ENCODE measurements at places on chromosomes 7 and 10.

DNA sequence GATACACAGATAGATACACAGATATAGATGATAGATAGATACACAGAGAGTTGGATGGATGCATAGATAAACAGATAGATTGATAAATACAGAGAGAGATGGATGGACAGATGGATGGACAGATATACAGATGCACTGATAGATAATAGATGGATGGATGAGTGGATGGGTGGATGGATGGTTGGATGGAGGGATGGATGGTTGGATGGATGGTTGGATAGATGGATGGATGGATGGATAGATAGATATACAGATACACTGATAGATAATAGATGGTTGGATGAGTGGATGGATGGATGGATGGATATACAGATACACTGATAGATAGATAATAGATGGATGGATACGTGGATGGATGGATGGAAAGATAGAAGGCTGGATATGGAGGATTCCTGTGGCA, 290.0 kb upstream of the SHH start:
- DNase-seq: no peak

DNA sequence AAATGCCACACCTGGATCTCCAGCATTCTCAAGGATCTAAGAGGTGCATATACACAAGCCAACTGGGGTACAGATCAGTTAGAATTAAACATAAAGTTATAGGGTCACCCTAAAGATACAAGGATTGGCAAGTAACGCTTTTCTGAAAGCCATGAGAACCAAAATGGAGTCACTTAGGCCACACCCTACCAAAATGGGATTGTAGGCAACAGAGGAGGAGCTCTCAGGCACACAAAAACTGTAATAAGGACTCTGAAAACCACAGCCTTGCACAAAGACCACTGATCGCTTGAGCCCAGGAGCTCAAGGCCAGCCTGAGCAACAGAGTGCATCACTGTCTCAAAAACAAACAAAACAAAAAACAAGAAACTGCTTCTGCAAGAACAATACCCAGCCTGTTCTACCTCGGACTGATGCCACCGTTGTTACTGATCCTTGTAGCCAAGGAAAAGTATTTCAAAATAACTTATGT, 35.5 kb downstream of the SVOPL start:
- DNase-seq: no peak

GRCh38 chr10:61159253-61159652, 215.3 kb upstream of the RHOBTB1 start:
- peak; percentile 26 for DNase-seq

DNA sequence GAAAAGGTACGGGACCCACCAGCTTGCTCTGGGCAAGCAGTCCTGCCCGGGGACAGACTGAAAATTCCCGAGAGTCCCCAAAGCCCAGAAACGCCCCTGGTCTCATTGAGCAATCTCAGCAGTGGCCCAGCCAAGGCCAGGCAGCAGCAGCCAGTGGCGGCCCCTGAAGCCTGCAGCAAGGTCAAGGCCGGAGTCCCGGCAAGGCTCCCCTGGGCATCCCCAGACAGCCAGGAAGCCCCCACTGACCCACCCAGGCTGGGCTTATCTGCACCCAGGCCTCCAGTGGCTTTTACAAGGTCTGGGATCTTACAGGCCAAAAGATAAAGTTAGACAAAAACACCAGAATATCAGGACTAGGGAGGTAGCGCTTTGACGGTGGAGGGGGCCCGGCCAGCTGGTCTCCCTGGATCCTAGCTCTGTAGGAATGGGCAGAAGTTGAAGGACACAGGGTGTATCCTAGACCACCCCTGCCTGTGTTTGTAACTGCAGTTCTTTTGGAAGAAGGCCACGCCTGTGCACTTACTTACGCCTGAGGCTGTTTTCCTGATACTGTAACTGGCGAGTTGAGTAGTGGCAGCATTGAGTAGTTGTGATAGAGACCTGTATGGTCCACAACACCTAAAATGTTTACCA, 130.5 kb upstream of the NPS start:
- DNase-seq: no peak

DNA sequence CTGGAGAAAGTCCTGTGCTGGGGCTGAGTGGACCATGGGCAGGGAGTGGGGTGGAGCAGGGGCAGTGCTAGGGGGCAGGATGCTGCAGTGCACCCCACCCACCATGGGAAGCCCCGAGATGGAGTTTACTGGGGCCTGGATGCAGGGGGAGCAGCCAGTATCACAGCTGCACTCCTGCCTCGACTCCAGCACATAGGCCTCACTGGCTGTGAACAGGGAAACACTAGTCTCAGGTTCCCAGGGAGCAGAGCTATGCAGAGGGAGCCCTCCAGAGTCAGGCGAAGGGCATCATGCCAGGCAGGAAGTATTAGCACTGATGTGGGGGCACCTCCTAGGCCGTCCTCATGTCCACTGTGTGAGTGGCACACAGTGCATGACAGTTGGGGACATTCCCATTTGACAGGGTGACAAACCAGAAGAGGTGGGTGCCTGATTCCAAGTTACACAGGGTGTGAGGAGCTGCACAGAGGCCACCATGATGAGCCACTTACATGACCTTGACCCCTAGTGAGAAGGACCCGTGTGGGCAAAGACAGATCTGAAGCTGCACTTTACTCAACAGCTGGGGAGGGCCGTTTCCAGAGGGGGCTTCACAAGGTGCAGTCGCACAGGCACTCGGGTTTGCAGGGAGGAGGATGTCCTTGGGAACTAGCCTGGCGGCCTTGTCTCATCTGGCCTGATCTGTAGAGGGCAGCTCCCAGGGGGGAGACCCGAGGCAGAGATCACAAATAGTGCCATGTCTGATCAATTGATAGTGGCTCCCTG, 69.9 kb upstream of the LRRC4 start:
- no peak for DNase-seq

- peak; percentile 55 for DNase-seq
These were observed 7.2 kb downstream of the TNPO3 start for GRCh38 chr7:129047761-129048160.

DNA sequence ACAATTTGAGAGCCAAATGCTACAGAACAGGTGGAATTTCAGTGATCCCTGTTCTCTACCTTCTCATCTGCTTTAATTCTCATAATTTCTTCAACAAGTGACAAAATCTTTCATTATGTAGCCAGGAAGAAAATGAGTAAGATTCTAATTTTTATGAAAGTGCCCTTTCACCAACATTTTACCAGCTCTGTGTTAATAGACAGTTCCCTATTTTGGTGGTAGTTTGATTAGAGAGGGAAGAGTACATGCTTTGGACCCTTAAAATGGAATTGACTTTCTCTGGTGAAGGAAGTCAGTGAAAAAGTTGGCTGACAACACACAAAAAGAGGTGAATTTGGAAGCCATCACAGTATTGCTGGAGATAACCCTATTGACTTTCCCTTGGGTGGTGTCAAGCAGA, 61.7 kb downstream of the CACNB2 start:
- DNase-seq: no peak

- no peak for DNase-seq
These were observed 4.0 kb upstream of the GCK start for GRCh38 chr7:44193011-44193802.

DNA sequence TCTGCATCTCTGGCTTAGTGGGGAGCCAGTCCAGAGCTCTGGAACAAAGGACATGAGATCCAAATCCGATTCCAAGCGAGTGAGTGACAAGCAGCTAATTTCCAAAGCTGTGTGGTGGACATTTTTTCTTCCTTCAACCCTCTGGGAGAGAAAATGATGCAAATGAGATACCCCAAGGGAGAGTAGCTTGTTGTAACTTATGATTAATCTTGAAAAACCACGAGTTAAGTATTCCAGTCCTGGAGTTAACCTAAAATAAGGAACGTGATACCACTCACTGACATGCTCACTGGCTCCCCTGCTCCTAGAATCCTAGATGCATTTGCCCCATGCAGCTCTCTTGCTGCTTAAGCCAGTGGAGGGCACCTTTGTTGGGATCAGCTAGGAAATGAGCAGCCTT, 116.0 kb upstream of the HABP2 start:
- no peak for DNase-seq

DNA sequence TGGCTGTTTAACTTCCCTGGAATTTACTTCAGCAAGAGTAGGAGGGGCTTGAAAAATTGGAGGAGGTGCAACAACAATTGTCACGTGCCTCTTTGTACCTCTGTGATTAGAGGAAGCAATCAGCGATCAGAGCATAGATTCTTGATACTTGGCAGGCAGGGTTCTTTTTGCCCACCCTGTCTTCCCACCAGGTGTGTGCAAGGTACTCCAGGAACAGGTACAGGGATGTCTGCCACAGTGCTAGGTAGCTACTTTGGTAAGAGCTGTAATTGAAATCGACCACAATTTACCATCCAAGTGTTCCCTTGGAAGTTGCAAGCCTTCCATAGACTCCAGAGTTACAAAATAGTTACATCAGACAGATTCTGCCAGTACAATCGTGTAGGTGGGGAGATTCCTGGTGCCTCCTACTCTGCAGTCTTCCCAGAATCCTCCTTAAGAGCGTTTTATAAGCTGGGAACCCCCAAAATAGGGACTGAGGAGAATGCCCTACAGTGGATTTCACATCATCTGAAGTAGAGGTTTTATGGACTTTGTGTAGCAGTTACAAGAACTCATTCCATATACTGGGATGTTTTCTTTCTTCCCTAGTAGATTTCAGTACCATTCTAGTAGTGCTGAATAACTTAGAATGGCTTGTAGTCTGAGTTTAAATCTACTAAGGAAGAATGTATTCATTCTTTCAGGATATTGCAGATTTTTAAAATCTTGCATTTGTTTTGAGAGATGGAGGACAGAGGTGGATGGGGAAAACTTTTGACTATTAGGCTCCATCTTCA, 101.9 kb downstream of the EXOC4 start:
- no peak for DNase-seq

- no peak for DNase-seq
These were observed 365 bp downstream of the YME1L1 start for GRCh38 chr10:27153845-27154193.

DNA sequence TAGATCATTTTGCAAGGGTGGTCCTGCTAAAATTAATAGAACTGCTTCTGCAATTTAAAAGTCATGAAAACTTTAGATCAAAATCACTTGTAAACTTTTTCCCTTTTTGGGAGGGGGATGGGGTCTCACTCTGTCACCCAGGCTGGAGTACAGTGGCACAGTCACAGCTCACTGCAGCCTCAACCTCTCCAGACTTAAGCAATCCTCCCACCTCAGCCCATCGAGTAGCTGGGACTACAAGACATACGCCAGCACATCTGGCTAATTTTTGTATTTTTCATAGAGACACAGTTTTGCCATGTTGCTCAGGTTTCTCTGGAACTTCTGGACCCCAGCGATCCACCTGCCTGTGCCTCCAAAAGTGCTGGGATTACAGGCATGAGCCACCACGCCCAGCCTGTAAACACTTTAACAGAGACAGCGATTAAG, 79.7 kb downstream of the LRRC17 start:
- DNase-seq: no peak

GRCh38 chr7:91517201-91517785, 253.1 kb downstream of the FZD1 start:
- DNase-seq: peak; percentile 67

DNA sequence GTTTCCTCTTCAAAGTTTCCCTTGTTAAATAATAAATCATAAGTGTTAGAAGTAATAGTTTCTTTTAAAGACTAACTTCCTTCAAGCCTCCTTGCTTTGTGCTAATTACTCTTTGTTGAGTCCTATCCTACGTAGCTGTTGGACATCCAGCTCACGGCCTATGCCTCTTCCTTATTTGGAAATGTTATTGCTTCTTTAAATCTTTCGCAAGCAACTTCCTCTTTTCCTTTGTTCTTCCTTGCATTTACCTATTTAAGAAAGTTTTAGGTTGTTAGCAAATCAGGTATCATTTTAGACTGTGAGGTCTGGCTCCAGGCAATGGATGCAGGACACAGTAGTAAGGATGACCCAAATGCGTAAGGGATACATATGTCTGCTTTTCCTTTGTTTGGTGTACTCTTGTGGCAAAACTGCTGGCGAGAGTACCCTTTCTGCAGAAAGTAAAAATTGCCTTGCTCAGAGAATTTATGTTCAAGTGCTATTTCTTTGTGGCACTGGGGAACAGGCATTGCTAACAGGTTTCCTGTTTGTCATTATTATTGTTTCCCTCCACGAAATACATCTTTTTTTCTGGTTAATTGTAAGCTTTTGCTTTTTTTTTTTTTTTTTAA, 110.5 kb downstream of the DYNC2I1 start:
- DNase-seq: no peak

- no peak for DNase-seq
These were observed 157.4 kb downstream of the ST7 start for GRCh38 chr7:117110480-117111315.

- peak; percentile 82 for DNase-seq
These were observed 135.7 kb downstream of the MAGI2 start for GRCh38 chr7:79317728-79318127.

DNA sequence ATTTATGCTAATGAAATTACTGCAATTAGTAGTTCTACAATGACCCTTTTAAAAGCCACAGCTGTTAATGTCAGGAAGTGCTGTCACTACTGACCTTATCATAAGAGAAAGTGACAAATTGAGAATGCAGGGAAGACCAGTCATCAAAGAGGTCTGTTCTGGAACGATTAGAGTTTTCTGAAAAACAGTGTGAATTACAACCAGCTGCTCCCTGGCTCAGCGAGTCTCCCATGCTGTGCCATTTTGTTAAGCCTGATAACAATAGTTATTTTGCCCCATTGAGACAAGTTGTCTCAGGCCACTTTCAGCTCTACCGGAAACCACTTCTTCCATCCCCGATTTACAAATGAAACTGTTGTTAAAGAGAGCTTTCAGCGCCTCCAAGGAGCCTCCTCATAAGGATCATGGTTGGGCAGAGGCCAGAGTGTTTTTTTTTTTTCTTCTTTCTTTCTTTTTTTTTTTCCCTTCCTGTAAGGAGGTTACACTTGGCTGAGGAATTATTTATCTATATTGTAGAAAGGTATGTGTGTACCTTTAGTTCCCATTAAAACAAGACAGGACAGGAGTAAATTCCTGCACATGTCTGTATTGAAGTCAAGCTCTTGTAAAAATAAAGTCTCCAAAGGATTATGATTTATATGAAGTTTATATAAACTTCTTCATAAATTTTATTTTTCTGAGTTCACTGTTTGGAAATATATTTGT, 173.6 kb downstream of the CDCA7L start:
- peak; percentile 4 for DNase-seq

DNA sequence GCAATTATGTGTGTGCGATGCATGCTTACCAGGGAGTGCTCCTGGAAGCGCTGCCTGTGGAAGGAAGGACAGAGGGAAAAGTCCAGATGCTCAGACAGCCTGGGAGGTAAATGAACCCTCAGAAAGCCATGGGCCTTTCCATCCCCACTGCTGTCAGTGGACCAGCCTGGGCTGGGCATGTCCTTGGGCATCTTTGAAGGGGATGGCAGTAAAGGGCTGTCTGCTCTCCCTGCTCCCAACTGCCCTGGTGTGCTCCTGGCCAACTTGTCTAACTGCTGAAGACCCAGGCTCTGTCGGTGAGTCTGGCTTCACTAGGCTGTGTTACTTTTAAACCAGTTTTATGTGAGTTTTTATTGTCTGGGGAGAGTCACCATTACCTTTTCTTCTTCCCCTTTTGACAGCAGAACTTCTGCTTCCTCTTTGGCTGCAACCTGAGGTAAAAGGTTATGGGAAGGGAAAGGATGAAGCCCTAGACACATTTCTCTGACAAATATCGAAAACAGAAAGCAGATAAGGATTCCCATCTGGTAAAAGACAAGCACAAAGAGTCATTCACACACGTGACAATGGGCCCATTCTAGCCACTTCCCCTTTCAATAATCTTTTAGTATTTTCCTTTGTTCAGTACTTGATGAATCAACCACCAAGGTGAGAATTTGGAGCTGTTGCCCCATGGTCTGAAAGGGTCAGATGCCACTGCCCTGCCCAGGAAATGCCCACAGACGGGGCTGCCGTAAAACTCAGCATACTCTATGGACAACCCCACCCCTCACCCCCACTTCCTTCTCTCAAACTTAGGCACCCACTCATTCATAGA, 27.6 kb upstream of the PIK3AP1 start:
- no peak for DNase-seq

GRCh38 chr10:13113544-13113943, 13.6 kb downstream of the OPTN start:
- no peak for DNase-seq
